Stimulated activated CD8-positive, alpha-beta memory T cell treated with anti-CD3 and anti-CD28 coated beads, Interleukin-7, amount 100 ng/mL, for 1 hour (primary cell): ENCODE measurements at places on chromosomes 6 and 20.

- no peak for DNase-seq
These were observed 100.7 kb downstream of the NOL4L start for GRCh38 chr20:32484225-32484957.

- no peak for DNase-seq
These were observed 115.1 kb downstream of the QKI start for GRCh38 chr6:163529605-163530004.

GRCh38 chr6:54428431-54428830 lies 120.2 kb downstream of the TINAG start:
- DNase-seq = no peak

GRCh38 chr6:75691012-75691411 lies 58.0 kb upstream of the MYO6 start:
- DNase-seq = no peak

DNA sequence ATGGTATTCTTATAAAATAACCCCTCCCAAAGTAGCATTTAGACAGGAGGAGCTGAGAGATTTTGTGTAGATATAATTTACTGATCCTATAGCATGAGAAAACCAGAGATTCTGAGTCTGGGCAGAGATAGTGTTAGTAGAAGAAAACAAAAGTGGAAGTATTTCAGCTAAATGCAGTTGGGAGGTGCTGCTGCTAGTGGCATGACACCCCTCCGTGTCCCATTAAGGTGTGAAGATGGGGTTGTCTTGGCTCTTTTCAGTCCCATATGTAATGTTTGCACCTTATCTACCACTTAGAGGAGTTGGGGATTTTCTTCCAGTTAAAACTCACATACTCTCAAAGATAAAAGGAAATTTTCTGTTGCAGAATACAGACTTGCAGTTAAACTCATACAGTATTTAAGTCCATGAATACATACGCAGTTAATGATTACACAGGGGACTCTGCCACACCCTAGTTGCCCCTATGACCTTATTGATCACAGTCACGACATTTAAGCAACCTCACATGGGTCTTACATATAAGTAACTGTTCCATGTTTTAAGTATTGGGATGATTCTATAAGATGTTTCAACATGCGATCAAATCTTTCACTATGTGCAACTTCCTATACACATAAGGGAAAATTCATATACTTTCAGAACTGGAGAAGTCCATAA lies 11.5 kb downstream of the TAAR2 start:
- no peak for DNase-seq

DNA sequence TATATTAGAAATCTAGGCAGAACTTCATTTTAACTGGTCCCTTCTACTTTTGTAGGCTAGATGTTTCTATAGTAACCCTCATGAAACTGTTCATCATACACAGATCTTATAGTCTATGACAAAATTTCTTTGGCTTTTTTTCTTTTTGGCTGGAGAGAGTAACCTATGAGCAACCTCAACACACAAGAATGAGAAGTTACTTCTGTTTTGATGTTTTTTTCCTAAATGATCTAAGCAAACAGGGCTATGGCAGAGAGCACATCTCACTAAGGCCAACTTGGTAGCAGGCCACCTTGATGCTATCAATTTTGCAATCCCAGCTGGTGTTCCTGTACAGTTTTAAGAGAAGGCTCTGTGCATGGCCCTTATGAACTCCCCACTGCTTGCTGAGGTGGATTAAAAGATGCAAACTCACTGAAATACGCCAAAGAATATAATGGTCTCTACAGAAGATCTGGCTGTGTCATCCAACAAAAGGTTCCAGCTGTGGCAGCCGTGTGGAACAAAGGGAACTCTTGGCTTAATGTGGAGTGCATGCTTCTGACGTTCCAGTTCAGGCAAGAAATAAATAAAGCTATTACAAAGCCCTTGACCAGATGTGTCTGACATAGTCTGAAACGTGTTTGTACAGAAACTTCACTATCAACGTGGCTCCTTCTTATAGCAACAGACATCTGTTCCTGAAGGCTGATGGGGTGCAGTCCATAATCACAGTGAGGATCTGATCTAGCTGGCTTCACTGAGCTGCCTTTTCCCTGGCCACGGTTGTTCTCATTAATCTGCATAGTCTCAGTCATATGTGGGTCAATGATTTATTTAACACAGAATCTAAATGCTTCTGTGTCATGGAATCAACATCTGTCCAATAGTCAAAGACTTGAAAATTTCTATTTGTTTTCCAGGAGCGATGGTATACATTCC lies 481.1 kb downstream of the BMP2 start:
- no peak for DNase-seq

- DNase-seq = no peak
These were observed 31.2 kb downstream of the RREB1 start for GRCh38 chr6:7138921-7139358.

GRCh38 chr6:134623401-134623800 lies 305.5 kb upstream of the SGK1 start:
- DNase-seq = no peak

- no peak for DNase-seq
These were observed 52.0 kb upstream of the KLHL31 start for GRCh38 chr6:53717566-53717965.

DNA sequence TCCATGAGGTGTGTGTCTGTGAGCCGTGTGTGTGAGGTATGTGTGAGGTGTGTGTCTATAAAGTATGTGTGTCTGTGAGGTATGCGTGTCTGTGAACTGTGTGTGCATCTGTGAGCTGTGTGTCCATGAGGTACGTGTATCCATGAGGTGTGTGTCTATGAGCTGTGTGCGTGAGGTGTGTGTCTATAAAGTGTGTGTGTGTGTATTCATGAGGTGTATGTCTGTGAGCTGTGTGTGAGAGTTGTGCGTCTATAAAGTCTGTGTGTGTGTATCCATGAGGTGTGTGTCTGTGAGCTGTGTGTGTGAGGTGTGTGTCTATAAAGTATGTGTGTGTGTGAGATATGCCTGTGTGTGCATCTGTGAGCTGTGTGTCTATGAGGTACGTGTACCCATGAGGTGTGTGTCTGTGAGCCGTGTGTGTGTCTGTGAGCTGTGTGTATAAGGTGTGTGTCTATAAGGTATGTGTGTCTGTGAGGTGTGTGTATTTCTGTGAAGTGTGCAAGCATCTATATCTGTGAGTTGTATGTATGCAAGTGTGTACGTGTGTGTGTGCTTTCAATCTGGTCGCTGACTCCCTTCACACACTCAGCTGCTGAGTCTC lies 91.9 kb upstream of the FOXP4 start:
- no peak for DNase-seq

DNA sequence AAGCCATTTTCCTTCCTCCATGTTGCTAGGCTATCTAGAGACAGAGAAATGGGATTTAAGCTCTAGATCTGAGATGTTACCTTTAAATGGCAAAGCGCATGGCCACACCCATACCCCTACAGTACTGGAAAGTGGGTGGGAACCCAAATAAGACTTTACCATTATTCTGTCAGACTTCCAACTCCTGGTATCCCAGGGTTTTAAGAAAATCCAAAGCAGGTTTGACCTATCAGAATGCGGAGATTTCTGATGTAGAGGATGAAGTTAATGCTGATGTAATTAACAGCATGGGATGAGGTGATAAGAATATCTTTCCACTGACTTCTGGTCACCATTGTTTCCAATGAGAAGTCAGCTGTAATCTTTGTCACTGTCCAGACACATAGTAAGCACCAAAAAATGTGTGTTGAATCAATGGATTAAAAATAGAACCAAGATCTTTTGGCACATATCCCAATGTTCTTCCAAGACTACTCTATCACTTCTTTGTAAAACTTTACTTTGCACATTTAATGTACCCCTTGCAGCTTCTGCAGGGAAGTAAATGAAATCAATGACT lies 140.8 kb upstream of the INSM1 start:
- no peak for DNase-seq

GRCh38 chr6:144017166-144018094 lies 9.4 kb upstream of the PLAGL1 start:
- DNase-seq = no peak

- no peak for DNase-seq
These were observed 266.2 kb downstream of the UTRN start for GRCh38 chr6:144551339-144551738.
